ENCODE measurements at places on chromosomes 3 and 15.

GRCh38 chr3:47379411-47379899, 1.4 kb upstream of the PTPN23 start:
- DNase-seq, result no peak

DNA sequence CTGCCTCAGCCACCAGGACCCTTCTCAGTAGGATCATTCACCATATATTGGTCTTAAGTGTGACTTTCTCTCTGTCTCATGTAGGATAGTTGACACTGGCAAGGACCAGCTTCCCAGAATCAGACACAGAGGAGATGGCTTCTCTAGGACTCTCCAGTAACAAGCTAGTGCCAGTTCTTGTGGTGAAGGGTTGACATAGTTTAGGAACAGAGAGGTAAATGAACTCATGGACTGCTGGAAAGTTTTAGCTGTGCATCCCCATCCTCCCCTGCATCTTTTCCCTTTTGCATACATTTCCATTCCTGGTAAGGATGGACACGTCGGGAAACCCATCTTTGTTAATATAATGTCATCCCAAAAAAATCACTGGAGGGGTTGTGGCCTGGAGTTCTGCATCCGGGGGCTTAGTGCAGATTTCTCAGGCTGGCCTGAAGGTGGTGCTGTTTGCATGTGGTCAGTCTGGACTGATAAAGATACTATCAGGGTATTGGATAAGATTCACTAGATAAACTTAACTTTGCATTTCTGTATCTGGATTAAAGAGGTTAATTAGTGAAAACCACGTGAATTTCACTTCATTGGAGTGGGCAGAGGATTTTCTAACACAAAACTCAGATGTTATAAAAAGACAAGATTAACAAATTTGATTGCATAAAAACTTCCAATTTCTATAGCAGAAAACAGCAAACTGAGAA, 110.8 kb downstream of the TBC1D2B start:
- DNase-seq, result peak; percentile 59

DNA sequence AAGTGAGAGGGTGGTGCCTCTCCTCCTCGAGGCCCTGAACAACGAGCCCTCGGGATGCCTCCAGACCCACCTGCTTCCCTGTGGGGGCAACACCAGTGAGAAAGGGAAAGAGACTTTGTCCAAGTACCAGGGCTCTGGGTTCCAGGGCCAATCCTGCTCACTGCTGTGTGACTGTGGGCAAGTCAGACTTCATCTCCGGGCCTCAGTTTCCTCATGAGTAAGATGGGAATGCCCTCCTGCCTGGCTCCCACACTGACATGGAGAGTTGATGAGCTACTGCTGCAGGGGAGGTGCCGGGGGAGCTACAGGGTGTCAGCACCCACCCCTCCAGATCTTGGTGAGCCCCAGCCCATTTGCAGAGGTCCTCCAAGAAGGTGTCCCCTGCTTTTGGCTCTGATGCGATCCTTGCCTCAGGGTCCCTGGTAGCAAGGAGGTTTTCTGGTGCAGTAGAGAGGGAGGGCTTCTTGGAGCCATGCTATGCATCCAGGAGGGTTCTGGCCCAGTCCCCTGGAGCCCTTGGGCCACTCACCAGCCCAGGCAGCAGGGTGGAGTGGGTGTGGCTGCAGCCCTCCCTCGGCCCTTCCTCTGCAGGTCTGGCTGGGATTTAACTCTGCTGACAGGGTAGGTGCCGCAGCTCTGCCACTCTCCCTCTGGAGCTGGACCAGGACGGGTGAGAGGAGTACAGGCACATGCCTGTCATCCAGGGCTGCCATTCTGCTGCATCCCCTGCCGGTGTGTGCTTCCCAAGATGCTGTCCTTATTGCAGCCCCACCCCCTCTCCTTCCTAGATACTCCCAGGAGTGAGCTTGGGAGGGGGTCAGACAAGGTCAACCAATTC, 26.9 kb downstream of the LOXL1 start:
- DNase-seq, result no peak

GRCh38 chr3:46705022-46705530, 3.9 kb downstream of the TMIE start:
- DNase-seq, result peak; percentile 55

- no peak for DNase-seq
Observed at GRCh38 chr3:128456776-128457715, 9.6 kb downstream of the DNAJB8 start.

GRCh38 chr3:150757364-150757763, 5.6 kb downstream of the SIAH2 start:
- no peak for DNase-seq

DNA sequence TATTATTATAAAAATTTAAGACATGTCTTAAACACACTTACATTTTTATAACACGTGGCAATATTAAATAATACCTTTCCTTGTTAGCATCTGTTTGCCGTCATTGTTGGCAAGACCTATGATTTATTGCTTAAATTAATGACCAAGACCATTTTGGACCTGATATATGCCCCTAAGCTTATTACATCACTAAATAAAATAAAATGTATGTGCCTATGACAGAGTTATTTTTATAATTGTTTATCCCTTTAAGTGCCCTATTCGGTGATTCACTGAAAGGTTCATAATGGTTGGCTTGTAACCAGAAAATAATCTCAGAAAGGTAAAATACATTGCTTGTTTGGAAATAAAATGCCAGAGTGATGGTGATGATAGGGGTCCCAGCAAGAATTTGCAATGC, 17.5 kb downstream of the CDIN1 start:
- DNase-seq, result no peak

DNA sequence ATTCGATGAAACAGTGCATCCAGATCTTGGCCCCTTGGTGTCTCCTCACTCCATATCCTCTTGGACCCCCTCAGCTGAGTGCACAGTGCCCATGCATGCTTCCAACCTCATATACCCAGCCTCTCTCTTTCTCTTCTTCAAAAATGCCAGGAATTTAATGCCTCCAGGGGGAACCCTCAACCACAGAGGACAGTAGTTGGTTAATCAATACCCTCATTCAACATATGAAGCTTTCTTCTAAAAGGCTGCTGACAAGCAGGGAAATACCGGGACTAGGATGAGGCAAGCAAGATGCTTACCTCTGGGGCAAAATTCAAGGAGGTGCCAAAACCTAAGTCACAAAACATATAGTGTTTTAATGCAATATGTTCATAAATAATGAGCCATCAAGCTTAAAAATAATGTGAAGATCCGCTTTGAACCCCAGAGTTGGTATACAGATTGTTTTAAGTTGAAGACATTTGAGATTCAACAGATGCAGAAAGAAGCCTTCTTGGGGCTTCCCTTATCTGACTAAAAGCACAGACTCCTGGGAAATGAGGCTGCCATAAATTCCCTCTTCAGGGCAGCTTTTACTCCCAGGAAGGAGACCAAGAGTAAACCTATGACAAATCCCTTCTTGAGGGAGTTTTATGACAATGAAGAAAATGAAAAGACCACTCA, 48.2 kb upstream of the FHIT start:
- no peak for DNase-seq

DNA sequence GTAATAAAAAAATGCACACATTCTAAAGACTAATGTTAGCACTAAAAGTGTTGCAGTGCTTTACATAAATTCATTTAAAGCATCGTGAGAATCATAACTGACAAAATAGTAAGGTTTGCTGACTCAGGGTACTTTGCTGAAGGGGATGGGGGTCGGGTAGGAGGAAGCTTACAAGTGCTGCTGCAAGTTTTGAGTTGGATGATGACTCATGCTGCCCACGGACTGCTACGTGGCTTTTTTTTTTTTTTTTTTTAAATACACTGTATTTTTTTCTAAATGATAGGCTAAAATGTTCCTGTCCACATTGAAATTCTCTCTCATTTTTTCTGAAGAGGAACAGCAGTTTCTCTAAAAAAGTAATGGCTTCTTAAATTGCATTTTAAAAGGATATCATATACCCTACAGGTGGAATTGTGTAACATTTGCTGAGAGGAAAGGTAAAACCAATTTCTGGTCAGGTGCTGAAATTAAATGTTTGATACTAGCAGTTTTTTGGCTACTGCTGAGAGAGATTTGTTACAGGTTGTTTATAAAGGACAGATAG, 2.2 kb downstream of the MAPK6 start:
- no peak for DNase-seq

- DNase-seq, result no peak
Observed at GRCh38 chr3:33645060-33645647, 72.9 kb downstream of the CLASP2 start.

DNA sequence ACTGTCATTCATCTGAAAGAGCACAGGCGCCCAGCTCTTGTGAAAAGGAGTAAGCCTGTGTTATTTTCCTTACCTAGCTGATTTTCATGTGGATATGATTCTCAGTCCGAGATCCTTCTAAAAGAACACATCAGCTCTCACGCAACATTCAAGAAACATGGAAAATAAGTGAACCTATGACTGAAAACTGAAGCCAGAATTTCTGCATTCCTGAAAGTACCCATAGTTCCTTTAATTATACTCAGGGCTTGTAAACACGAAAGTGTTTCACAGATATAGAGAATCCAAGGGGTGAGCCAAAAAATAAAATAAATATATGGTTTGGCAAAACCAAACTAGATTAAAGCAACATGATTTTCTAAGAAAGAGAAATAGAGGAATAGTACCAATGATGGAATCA, 100.8 kb upstream of the CHMP2B start:
- DNase-seq, result no peak

DNA sequence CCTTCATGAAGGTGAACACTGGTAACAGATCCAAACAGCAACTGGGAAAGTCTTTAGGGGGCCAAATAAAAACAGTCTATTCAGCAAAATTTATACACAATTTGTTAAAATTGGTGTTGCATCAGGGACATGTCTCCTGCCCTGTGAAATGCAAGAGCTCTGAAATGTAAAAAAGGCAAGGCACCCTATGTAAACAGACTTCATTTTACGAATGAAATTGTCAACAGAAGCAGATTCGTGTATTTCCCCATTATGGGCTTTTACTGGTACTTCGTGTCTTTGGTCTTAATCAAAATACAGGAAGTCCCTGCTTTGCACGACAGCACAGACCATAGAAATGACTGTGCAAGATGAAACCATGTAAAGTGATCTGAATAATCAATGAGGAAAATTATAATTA, 127.3 kb upstream of the THBS1 start:
- no peak for DNase-seq

GRCh38 chr3:69326855-69327300, 59.0 kb downstream of the FRMD4B start:
- DNase-seq, result no peak

GRCh38 chr3:189636048-189636447, 4.9 kb downstream of the TP63 start:
- DNase-seq, result no peak

GRCh38 chr3:13343601-13344000, 76.5 kb downstream of the NUP210 start:
- DNase-seq, result no peak

Measured in globus pallidus (tissue), 1 donor.